Amniotic epithelial cell (primary cell): ENCODE measurements at places on chromosomes 4 and X.
A peak's percentile ranks its signal among the peaks of the same experiment; 100 is the strongest.

DNA sequence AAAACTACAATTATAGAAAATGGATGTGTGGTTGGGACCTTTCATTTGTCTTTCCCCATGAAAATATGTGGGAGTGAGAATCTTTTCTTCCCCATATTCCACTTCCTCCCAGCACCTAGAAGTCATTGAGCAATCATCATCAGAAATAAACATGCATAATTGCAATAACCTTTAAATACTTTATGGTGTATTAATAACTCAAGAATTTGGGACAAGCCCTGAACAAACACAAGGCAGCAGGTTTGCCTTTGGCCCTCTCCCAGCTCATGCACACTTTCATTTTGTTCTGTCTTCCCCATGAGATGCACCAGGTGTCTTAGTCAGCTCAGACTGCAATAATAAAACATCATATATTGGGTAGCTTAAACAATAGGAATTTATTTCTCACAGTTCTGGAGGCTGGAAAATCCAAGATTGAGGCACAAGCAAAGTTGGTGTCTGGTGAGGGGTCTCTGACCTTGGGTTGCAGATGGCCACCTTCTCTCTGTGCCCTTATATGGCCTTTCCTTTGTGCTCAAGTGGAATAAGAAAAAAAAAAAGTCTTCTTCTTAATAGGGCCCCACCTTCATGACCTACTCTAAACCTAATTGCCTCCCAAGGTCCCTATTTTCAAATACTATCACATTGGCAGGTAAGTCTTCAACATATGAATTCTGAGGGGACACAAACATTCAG lies 34.7 kb upstream of the TMEM184C start:
- peak; percentile 41 for DNase-seq

GRCh38 chr4:100391863-100392262 lies 126.0 kb downstream of the EMCN start:
- peak; percentile 87 for DNase-seq

DNA sequence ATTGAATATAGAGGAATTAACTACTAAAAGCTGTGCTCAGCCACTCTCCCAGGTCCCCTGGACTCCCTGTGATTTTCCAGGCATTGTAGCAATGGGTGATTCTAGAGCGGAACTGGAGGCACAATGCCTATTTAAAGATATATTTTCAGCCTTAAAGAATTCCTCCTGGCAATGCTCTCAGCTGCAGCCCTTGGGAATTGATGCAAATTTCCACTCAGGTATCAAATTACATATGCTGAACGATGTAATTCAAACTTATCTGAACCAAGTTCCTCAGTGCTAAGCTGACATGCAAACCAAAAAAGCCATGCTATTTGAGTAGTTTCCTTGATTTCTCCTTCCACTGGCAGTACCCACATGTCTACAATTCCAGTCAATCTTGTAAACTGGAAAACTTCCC lies 86.3 kb upstream of the GABRA3 start:
- no peak for DNase-seq

DNA sequence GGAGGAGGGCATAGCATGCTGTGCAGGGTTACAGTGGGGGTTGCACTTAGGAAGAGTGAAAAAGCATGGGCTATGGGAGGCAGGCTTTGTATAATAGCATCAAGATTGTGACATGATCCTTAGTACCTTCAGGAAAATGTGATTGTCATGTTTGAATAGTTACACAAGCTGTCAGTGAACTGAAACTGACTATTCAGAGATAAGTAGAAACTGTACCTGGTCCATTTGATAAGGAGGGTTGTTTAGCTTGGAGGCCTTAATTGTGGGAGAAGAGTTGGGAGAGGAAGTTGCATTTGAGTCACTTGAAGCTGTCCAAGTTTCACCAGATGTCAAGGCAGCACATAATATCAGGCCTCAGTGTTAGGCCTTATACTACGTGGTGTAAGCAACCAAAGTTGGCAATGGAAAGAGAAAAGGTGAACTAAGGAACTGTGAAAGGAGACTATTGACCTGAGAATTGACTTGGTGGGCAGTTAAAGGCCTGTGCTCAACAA lies 85.0 kb downstream of the TEX13C start:
- no peak for DNase-seq

GRCh38 chr4:123671636-123672404 lies 275.2 kb downstream of the SPRY1 start:
- peak; percentile 35 for DNase-seq

- peak; percentile 21 for DNase-seq
Observed at GRCh38 chr4:127533028-127533700, 99.6 kb upstream of the INTU start.

DNA sequence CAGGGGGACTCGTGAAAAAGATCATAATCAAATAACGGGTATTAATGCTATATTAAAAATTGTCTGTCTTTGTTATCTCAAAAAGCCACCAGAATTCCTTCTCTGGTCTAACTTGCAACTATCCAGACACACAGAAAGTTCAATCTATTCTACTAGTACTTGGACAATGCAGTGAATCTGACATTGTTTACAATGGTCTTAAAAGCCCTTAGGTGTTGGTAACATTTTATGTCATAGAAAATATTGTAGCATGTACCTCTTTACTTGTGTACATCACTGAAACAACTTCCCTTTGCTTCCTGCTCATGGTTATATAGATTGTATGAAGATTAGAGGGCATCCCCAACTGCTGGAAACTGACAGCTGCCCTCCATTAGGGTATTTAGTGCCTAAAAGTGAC lies 71.1 kb upstream of the PPP3CA start:
- no peak for DNase-seq

DNA sequence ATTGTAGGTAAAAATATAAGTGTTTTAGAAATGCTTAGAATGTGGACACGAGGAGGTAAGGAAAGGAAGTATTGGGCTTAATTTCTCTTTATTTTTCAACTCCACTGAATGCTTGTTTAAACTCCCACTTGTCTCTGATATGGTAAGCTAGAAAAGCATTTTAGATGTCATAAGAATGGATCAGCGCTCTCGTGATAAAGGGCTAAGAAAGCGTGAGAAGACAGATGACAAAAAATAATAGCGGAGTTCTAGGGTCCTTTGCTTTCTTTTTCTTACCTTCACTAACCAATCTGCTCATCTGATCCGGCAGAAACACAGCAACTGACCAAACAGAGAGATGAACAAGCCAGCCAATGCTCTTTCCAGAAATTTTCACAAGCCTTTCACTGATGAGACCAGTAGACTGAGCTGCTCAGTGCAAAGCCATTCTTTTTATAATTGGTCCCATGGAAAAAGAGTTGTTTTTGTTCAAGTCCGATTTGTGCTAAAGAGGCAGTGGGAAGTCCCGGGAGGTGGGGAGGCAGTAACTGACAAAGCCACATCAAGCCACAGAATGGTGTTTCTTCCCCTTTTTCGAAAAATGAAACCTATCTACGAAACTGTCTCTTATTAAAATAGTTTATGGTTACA lies at the start of gene TASL:
TSS of gene TASL (minus strand) at position 405 of the 630 bp plus-strand sequence. CDS start 17,411 bp downstream, outside the sequence.
- DNase-seq, result no peak

GRCh38 chrX:134607523-134607922 lies 50.7 kb downstream of the PLAC1 start:
- DNase-seq, result no peak

- DNase-seq, result no peak
Observed at GRCh38 chrX:19981947-19982346, 8.9 kb downstream of the BCLAF3 start.

DNA sequence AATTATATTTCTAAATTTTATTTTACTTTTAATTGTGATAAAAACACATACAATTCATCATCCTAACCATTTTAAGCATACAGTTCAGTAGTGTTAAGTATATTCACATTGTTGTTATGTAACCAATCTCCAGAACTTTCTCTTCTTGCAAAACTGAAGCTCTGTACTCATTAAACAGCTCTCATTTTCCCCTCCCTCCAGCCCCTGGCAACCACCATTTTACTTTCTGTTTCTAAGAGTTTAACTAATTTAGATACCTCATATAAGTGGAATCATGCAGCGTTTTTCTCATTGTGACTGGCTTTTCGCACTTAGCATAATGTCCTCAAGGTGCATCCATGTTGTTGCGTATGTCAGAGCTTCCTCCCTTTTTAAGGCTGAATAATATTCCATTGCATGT lies 46.7 kb upstream of the NDP start:
- no peak for DNase-seq

DNA sequence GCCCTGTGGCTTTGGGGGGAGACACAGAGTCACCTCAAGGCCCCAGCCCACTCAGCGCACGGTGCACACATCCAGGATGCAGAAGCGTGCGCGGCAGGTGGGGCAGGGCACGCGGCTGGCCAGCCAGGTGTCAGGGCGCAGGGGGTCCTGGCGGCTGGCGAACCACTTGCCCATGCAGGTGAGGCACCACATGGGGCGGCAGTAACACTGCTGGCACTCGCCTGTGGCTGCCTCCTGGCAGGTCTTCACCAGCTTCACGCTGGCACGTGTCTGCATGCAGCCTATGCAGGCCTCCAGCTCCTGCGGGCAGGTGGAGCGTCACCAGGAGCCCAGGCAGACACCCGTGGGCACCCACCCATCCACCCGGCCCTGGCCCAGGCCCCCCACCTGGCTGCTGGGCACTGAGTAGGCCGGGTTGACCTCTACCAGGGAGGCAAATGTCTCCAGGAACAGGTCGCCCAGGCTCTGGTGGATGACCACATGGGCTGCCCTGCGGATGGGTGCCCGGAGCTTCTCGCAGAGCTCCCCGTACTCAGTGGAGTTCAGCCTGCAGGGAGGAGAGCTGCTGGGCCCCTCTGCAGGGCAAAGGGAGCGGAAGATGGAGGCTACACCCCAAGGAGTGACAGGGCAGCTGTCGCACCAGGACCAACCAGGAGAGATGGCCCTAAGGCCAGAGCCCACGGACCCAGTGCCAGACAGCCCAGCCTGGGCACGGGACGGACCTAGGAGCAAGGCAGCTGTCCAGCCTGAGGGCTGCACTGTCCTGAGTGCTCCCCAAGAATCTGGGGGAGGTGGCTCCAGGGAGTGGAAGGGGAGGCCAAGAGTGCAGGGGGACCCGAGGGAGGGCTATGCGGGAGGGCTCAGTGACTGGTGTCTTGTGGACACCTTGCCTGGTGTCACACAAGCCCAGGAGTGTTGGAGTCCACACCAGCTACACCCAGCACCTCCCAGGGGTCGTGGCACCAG lies 3.7 kb downstream of the TMEM129 start:
- no peak for DNase-seq

GRCh38 chr4:40238700-40239548 lies 42.1 kb downstream of the RHOH start:
- DNase-seq, result peak; percentile 33

- peak; percentile 88 for DNase-seq
Observed at GRCh38 chr4:76377911-76378310, 43.0 kb downstream of the CCDC158 start.

DNA sequence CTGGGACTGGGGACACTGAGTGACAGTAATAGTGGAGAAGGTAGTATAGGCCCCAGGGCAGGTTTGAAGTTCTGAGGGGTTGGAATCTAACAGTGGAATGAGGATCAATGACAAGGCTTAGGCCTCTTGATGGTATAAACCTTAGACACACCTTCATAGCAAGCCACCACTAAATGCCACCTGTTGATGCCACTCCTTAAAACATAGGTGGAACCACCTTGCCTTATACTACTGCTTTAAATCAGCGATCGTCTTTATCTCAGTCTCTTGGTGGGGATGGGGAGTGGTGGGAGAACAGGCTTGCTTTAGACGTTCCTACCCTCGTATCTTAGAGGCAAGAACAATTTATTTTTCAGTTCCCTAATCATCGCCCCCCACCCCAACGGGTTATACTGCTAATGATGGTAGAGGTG lies 1.2 kb downstream of the RAB33B start:
- DNase-seq, result no peak

DNA sequence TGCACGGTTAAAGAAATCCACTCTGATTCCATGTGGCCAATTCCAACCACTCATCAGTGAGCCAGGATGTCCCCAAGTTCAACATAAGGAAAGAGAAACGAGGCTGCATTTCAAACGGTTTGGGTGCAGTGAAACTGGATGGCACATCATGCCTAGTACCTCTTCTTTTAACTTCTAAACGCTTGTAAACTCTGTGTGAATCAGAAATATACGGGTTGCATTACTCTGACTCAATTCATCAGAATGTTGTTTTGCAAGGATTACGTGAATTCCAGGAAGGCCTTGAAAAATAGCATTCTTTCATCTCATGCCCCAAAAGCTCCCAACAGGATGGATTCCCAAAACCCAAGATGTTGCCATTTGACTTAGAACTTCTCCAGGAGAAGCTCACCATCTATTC lies 270.4 kb downstream of the LDB2 start:
- DNase-seq, result peak; percentile 94

DNA sequence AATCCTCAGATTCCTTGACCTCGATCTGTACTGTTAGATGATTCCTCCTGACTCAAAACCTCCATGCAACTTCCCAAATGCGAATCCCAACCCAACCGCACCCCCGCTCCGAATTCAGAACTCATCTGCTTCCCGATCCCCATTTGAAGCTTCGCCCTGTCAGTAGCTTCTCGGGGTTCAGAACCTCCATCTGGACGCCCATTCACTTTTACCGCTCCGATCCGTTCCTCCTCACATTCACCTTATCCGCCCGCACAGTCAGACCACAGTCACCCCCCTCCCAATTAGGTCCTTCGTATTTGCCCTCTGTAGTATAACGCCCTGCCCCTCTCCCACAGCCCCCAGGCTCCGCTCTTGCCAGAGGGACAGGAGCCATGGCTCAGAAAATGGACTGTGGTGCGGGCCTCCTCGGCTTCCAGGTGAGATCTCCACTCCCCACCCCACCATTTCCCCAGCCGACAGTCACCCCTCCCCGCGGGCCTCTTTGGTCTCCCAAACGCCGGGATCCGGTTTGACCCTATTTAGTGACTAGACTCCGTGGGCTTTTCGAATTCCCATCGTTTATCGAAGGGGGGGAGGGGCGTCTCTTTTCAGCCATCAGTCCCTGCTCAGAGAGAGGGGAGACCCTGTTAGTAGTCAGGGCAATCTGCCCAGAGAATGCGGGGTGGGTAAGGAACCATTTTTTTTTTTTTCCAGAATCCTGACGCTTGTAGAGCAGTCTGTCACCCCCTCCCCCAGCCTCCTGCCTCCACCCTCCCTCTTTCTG lies 691 bp downstream of the MAGED1 start:
- peak; percentile 12 for DNase-seq

DNA sequence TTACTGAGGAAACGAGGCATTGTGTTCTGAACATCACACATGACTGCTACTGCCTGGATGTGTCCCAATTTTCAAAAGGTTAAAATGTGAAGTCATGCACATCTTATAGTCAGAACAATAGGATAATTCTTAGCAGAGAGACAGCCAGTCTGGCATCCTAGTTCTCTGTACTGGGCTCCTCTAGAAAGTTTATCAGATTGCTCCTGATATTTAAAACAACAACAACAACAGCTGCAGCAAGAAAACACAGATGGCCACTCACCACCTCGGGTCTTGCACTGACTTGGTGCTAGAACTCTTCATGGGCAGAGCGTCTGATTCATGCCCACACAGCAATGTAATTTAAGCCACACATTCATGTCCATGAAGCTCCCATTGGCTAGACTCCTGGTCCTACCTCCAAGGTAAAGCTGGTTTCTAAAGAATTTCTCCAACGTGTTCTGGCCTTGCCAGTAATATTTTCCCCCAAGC lies 33.3 kb upstream of the SLC2A9 start:
- no peak for DNase-seq

- peak; percentile 59 for DNase-seq
Observed at GRCh38 chrX:102712981-102713625, 855 bp downstream of the GPRASP2 start.

GRCh38 chr4:148443512-148444295 lies 1.5 kb upstream of the NR3C2 start:
- DNase-seq, result no peak
